ENCODE measurements at places on chromosomes 3 and 15.

GRCh38 chr3:170953736-170954135 is 45.3 kb upstream of the EIF5A2 start:
- no peak for DNase-seq

- no peak for DNase-seq
Observed at GRCh38 chr3:111605018-111605417, 9.9 kb upstream of the ZBED2 start.

DNA sequence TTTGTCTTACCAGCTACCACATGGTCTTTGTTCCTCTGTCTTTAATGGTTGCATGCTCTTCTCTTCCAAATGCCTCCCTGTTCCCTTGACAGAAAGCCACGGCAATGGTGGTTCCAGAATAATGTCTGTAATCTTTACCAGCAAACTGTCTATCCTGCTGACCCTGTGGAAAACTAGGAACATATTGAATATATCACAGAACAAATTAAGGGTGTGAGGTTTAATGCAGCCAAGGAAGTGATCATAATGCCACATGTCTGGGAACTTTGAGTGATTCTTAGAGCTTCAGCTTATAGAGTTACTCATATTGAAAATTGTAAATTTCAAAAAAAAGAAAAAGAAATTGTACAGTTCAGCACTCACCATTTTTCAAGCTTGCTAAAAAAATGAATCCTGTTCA is 282.9 kb upstream of the RARB start:
- no peak for DNase-seq

- DNase-seq: no peak
Observed at GRCh38 chr3:133979553-133979952, 50.2 kb downstream of the SLCO2A1 start.

- no peak for DNase-seq
Observed at GRCh38 chr15:76418352-76419140, 82.0 kb downstream of the ISL2 start.

- DNase-seq: no peak
Observed at GRCh38 chr3:131713416-131714123, 210.8 kb upstream of the MRPL3 start.

GRCh38 chr15:79195802-79196201 is 86.7 kb upstream of the ANKRD34C start:
- no peak for DNase-seq

DNA sequence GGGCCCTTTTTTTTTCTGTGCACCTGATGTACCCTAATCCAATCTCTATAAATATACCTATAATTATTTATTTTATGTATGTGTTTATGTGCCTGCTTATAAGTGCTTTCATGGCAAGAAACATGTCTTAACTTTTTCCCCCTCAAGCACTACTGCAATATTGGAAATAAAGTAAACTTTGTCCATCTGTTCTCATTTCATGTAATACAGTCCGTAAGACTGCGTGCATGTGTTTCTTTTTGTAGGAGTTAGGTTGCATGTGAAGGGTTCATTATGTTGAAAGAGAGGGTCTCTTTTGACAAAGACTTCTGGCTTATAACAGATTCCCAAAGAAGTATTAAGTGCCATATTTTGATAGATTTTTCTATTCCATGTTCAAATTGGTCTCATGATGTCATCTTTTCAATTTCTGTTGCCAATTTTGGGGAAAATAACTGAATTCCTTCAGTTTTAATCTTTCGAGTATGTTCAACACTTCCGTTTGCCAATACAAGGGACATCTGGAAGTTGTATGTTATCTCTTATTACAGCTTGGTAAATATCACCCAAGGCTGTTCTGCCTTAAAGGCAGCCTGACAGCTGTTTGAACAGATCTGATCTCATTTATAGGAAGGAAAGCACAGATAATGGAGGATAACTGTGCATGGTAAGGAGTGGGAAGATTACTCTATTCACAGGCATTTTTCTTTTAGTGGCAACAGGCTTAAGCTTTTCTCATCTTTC is 273.1 kb upstream of the SGO1 start:
- no peak for DNase-seq

- DNase-seq: no peak
Observed at GRCh38 chr3:140715035-140715434, 37.2 kb downstream of the TRIM42 start.

DNA sequence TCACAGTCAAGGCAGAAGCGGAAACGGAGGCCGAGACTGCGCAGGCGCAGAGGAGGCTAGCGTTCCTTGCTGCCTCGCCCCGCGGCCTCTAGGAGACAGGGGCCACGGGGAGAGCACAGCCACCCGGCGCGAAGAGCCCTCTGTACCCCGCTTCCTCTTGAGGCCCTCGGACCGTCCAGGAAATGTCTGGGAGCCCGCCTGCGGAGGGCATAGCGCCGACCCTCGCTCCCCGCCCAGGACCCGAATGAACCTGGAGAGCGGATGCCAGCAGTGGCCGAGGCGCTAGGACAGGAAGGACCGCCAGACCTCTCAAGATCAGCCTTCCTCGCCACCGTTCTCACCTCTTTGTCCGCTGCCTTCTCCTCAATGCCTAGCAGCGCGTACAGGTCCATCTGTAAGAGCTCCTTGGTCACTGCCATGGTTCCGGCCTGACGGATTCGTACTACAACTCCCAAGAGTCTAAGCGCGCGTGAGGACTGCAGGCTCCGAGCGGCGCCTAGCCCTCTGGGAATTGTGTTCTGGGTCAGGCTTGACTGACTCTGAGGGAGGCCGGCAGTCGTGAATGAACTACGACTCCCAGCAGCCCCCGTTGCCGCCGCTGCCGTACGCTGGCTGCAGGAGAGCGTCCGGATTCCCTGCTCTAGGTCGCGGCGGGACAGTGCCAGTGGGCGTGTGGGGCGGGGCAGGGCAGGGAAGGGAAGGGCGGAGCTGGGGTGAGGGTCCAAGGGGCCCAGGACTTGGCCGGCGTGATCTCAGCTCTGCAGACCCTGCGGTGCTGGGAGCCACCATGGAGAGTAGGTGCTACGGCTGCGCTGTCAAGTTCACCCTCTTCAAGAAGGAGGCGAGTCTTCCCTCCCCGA is at the start of the genes DNAJC17 and ZFYVE19:
TSS of gene DNAJC17 (minus strand) at position 446 of the 860 bp plus-strand sequence. CDS start at position 419, 27 bp downstream.
TSS of gene ZFYVE19 (plus strand) at position 62 of the 860 bp plus-strand sequence. CDS start at position 563, 501 bp downstream.
- DNase-seq: peak; percentile 99

- no peak for DNase-seq
Observed at GRCh38 chr3:40523781-40524180, 979 bp upstream of the ZNF621 start.

All from amniotic stem cell (primary cell).